HuH-7 (cell line): ENCODE measurements at places on chromosomes 7 and 10.

GRCh38 chr7:119348491-119348890 lies 924.5 kb upstream of the KCND2 start:
- DNase-seq: no peak

DNA sequence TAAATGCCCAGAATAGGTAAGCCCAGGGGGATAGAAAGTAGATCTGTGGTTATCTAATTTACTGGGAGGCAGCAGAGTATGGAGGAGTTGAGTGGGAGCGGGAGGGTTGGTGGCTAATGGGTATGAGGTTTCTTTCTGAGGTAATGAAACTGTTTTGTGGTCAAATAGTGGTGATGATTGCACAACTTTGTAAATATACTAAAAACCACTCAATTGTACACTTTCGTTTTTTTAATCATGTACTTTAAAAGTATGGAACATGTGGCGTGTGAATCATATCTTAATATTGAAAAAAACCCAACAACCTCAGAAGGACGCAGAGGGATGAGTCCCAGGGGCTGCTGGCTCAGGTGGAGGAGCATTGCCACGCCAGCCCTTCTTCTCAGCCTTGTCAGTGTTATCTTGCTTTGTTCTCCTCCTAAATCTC lies 118.1 kb downstream of the WDR11 start:
- DNase-seq: no peak

DNA sequence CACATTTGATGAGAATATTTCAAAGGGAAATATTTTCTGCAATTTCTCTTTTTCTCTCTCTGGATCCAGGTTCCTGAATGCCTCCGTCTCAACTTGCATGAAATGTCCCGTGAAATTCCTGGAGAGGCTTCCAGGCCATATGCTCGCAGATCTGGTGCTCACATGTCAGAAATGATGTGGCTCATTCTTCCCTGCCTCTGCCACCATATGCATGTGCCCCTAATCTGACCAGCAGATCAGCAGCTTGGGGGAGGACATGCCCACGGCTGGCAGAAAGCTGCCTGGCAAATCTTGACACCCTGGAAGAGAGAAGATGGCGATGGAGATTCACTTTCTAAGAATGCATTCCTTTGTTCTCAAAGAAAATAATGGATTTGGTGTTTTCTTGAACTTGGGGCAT lies 490.7 kb downstream of the RPS24 start:
- no peak for DNase-seq

GRCh38 chr7:69744026-69744425 lies 145.8 kb downstream of the AUTS2 start:
- no peak for DNase-seq

- DNase-seq: no peak
Measured at GRCh38 chr10:94571081-94571480, 25.5 kb downstream of the HELLS start.

DNA sequence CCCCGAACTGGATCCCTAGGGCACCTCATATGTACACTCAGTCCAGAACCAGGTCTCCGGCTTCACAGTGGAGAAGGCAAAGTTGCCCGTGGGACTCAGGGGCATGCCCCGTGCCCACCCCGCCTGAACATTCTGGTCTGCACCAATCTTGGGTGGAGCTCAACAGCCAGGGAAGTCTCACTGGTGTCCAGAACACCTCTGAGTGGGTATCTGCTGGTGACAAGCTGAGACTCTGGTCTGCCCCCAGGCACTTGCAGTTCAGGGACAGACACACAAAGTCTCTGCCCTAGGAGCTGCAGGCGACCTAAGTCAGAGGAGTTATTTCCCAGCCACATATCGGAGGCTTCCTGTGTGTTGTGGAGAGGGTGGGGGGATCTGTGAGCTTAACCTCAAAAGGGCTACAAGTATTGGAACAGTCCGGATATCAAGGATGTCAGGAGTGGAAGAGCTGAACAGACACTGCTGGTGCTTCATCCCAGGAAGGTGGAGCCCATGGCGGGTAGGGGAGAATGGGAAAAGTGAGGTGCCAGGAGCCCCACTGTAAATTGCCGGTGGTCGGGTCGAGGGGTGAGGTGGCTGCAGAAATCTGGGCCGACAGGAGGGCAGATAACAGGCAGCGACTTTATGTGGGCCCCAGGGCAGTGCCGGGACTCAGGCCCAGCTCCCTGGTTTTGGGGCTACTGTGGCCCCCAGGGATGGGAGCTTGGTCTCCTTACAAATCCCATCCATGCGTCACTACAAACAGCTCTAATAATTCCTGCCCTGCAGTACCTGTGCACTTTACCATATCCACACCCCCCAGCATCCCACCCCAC lies 8.6 kb upstream of the TLX1 start:
- DNase-seq: no peak

- no peak for DNase-seq
Measured at GRCh38 chr10:123133541-123134342, 2.0 kb upstream of the HMX3 start.

- no peak for DNase-seq
Measured at GRCh38 chr7:89029864-89030263, 234.3 kb upstream of the TEX47 start.

- DNase-seq: no peak
Measured at GRCh38 chr7:33399528-33400213, 270.3 kb downstream of the BBS9 start.

GRCh38 chr10:34869135-34869836 lies 54.2 kb upstream of the PARD3 start:
- DNase-seq: no peak

DNA sequence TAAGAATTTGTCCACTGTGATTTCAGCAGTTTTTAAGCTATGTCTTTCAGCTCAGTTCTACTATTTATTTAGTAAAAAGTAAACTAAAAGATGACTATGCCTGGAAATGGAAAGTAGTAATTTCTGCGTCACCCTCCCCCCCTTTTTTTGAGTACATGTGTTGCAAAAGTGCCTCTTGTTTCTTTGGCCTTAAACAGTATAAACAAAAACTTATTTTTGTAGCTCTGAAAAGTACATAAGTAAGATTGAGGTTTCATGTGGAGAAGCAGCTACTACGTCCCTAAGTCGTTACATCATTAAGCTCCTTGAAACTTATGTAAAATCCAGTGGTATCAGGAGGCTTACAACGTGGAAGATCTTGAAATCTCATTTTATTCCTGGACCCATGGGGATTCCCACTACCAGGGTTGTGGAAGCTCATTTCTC lies 46.3 kb upstream of the HBP1 start:
- DNase-seq: no peak

- DNase-seq: no peak
Measured at GRCh38 chr10:104245066-104245632, 9.5 kb upstream of the GSTO1 start.

- DNase-seq: no peak
Measured at GRCh38 chr7:127946847-127947246, 84.4 kb downstream of the LRRC4 start.

- DNase-seq: no peak
Measured at GRCh38 chr7:151069841-151070573, 10.6 kb downstream of the FASTK start.

GRCh38 chr10:13891128-13892000 lies 304.6 kb downstream of the PRPF18 start:
- DNase-seq: no peak
